ENCODE measurements at places on chromosomes 12 and 14.

GRCh38 chr14:65296402-65296801 is 116.1 kb upstream of the FUT8 start:
- DNase-seq, result no peak

DNA sequence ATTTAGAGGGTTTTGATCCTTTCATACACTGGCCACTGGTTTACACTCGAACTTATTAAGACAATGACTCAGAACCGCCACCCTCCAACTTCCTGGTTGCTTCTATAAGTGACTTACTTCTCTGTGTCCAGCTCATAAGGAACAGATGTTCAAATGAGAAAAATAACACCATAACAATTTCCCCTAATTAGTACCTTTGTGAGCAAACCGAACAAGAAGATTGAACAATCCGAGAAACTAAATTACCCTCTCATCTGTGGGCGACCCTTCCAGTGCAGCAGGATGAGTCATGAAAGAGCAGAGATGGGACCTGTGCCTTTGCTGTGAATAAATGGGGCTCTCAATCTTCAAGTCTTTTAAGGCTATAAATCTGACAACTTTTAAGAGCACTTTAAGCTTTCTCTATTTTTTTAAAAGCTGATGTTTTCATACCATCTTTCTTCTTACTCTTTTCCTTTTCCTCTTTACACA is 146.8 kb upstream of the RASSF8 start:
- no peak for DNase-seq

GRCh38 chr14:64727551-64728071 is 23.4 kb downstream of the PLEKHG3 start:
- DNase-seq, result no peak

DNA sequence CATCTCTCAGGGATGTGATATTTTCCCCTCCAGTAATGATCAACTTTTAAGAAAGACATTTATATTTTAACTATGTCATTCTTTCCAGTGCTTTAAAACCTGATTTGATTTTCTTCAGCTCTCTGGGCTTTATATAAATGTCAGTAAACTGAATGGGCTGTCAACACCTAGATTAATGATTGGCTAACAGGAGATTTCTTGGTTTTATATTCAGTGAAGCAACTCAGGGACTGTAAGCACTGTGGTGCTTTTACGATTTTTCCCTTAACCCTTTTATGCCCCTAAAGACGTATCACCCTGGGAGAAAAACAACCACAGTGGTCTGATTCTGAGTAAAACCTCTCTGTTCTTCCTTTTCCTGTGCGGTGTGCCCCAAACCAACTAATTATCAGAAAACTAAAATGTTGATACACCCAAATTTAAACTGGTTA is 38.0 kb downstream of the PTGER2 start:
- DNase-seq, result no peak

- DNase-seq, result no peak
Measured at GRCh38 chr12:68036642-68037041, 47.4 kb downstream of the IFNG-AS1 start.

DNA sequence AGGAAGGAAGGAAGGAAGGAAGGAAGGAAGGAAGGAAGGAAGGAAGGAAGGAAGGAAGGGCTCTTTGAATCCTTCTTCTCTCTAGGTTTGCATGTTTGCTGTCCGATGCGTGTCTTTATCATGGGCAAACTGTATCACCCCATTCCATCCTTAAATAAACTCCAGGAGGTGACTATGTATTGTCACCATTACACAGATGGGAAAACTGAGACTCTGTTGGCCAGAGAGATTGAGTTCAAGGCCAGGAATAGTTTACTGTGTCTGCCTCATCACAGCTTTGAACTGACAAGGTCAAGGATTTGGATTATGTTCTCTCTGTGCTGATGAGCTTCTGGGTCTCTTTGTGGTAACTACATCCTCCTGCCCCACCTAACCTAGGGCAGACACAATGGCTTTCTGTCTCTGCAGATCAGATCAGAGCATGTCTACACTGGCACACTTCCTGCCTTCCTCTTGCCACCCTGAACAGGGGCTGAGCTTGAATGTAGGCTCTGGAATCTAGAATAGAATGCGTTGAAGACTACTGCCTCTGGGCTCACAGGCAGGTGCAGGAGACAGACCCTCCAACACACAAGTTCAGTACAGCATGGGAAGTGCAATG is 78.9 kb upstream of the MAP1LC3B2 start:
- no peak for DNase-seq

- DNase-seq, result no peak
Measured at GRCh38 chr12:125167658-125168057, 102.4 kb downstream of the AACS start.

GRCh38 chr14:81176241-81176640 is 44.5 kb downstream of the GTF2A1 start:
- DNase-seq, result no peak

- no peak for DNase-seq
Measured at GRCh38 chr12:65602253-65602609, 222.1 kb upstream of the HMGA2 start.

DNA sequence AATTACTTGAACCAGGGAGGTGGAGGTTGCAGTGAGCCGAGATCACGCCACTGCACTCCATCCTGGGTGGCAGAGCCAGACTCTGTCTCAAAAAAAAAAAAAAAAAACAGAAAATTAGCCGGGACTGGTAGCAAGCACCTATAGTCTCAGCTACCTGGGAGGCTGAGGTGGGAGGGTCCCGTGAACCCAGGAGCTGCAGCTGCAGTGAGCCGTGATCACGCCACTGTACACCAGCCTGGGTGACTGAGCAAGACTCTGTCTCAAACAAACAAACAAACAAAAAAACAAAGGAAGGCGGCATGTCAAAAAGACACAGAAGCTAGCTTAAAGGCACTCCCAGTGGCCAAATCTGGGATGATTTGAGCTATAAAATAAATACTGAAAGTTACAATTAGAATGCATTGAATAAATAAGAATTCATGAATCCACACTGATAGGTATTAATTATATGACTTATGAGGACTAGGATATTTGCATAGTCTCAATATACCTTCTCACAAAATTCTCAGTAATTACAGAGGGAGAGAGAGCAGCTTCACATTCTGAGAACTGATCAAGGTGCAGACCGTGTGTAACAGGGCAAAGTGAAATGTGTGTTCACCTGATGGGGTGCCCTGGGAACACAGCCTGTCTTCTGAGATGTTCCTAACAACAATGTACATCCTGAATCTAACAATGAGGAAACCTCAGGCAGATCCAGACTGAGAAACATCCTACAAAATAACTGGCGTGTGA is 42.7 kb upstream of the GPR132 start:
- DNase-seq, result no peak

GRCh38 chr14:94079891-94080620 is 946 bp downstream of the DDX24 start:
- no peak for DNase-seq

- no peak for DNase-seq
Measured at GRCh38 chr14:57987596-57988300, 121.9 kb upstream of the SLC35F4 start.
